ENCODE measurements at places on chromosomes 3 and 15. TPM values are rescaled to one million over a fixed set of nuclear protein-coding genes. Genes with fewer than 3 reads are reported as not detected.

DNA sequence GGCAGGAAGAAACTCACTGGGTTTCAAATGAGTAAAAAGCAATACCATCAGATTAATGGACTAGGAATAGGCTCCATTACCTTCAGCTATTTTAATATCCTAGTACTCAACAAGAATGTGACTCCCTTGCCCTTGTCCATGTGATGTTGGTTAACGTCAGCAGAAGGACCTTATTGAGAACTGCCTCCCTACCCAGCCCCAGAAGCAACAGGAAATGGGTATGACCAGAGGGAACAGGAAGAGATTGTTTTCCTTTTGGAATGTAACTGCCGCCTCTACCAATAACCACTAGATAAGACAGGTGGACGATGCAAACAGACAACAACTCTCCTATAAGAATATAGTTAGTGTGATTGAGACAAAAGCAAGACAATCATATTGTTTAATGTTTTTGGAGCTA lies 10.4 kb upstream of the MME start:
- no peak for DNase-seq

GRCh38 chr3:43327582-43327979 lies 41.2 kb downstream of the SNRK start:
- DNase-seq = no peak

DNA sequence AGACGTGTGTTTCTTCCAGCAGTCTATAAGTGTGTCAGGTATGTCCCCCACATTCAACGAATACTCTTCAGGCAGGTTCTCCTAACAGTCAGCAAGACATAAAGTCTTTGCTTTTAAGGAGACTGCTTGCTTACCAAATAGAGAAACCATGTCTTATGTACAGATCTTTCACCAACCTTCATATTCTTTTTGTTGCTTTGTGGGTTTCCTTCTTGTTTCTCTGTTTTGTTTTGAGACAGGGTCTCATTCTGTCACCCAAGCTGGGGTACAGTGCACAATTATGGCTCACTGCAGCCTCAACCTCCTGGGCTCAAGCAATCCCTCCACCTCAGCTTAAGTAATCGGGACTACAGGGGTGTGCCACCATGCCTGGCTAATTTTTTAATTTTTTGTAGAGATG lies 14.3 kb downstream of the DYNC1LI1 start:
- no peak for DNase-seq

DNA sequence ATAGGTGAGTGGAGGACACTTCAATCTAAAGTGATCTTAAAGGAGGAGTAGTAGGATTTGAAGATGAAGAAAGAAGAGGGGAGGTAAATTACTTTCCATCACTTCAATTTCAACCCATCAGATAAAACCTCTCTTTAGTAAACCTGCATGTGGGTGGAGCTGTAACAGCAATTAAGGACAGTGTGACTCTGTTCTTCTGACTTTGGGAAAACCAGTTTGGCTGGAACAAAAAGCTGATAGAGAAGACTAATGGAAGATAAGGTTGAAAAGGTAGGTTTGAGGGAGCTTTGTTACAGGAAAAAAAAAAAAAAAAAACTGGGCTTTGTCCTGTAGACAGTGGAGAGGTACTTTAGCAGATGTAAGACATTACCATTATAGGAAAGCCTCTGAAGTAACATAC lies 4.5 kb upstream of the GSK3B start:
- DNase-seq = no peak

- no peak for DNase-seq
Observed at GRCh38 chr15:39454189-39454986, 126.5 kb upstream of the THBS1 start.

GRCh38 chr3:134345202-134345601 lies 29.0 kb downstream of the AMOTL2 start:
- peak; percentile 4 for DNase-seq

DNA sequence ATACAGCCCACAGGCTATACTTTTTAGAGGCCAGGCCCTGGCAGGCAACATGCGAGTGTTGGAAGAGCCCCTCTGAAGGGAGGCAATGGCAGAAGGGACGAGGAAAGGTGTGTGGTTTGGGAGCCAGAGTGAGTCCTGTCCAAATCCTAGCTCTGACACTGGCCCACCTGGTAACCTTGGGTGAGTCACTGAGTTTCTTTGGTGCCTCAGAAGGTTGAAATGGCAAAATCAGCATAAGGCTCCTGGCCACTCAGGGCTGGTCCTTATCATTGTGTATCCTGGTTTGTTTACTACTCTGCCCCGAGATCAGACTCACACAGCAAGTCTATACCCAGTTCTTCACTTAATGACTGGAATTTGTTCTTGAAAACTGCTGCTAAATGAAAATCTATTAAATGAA lies 71.4 kb upstream of the TLE3 start:
- no peak for DNase-seq

- DNase-seq = peak; percentile 14
Observed at GRCh38 chr3:155676252-155676981, 68.5 kb downstream of the PLCH1 start.

GRCh38 chr3:43012174-43012573 lies 33.1 kb downstream of the GASK1A start:
- DNase-seq = no peak

DNA sequence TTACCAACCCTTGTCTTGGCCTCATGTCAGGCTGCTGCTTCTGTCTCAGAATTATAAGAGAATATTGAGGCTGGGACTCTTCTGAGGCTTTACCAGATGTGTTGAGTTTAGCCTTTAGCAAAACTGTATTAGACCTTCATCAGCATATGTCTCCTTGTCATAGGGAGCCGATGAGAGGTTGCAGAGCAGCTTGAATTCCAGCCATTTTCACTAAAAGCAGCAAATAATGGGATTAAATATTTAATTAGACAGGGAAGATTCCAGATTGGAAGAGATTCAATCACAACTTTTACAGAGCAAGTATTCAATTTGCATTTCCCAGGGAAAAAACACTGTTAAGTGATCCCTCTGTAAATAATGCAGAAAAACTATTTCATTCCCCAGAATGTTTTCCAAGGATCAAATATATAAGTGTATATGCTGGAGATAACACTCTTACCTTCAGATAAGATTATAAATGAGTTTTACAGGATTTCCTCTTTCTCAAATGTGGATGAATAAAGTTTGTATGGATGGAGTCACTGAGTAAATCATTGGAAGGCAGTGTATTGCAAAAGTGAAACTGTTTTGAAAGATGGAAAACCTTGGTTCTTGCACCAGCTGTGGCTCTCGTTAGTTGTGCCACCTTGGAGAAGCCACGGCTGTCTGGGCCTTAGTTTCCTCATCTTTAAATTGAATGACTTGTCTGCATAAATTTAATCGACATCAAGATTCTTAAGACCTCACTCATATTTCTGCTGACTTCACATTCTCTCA lies 466.4 kb upstream of the SGO1 start:
- DNase-seq = no peak

DNA sequence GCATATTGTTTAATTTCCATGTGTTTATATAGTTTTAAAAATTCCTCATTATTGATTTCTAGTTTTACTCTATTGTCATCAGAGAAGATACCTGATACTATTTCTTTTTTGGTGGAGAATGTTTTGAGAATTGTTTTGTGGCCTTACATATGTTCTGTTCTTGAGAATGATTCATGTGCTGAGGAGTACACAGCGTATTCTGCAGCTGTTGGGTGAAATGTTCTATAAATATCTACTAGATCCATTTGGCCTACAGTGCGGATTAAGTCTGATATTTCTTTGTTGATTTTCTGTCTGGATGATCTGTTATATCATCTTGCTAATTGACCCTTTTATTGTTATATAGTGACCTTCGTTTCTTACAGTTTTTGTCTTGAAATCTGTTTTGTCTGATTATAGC lies 109.7 kb downstream of the UBE2E2 start:
- DNase-seq = no peak

GRCh38 chr15:79970181-79970580 lies 815 bp downstream of the BCL2A1 start:
- no peak for DNase-seq

GRCh38 chr15:85886309-85886811 lies 91.6 kb upstream of the KLHL25 start:
- DNase-seq = no peak

RPLP1 gene
- total RNA-seq = 2,786 TPM
